ENCODE measurements at places on chromosomes 1 and 21.

DNA sequence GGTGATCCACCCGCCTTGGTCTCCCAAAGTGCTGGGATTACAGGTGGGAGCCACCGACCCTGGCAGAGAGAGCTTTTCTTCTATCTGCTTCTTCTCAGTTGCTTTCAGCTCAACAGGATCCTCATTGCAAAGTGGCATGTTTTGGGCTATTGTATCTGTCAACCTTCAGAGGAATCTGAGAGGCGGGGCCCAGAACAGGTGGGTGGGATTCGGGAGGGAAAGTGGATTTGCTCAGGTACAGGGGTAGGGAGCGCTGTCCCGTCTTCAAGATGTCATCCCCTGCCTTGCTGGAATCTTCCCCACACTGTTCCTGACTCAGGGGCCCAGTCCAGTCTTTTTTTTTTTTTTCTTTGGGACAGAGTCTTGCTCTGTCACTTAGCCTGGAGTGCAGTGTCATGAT is 26.9 kb upstream of the RCC2 start:
- no peak for DNase-seq

DNA sequence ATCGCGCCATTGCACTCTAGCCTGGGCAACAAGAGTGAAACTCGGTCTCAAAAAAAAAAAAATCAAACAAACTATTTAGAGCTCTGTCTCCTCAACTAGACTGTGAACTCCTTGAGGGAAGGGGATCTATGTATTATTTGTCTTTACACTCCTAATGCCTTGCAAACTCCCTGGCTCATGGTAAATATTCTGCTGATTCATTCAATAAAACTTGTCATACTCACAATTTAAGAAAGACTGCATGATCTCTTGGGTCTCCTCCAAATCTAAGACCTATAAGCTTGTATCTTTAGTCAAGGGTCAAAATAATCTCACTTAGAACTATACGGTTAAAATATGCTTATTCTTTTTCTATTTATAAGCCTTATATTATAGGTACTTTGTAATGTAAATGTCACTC is 90.3 kb upstream of the NR5A2 start:
- no peak for DNase-seq

- DNase-seq: no peak
These were observed 25.8 kb upstream of the LAPTM5 start for GRCh38 chr1:30783256-30783915.

GRCh38 chr21:41431788-41432548 is 5.9 kb downstream of the MX1 start:
- no peak for DNase-seq

DNA sequence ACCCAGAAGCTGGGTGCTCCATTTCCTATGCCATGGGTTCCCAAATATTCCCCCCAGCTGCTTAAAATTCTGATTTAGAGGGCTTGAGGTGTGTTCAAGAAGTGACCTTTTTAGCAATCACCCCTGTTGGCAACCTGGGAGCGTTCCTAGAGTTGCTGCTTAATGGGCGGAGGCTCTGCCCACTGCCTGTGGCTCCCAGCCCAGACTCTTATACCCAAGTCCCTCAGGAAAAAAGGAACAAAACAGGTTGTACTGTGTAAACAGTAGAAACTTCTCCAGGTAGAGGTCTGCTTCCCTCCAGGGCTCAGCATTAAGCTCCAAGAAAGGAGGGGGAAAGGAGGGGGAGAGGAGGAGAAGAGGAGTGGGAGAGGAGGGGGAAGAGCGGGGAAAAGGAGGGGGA is 14.6 kb upstream of the TENT5C start:
- no peak for DNase-seq

DNA sequence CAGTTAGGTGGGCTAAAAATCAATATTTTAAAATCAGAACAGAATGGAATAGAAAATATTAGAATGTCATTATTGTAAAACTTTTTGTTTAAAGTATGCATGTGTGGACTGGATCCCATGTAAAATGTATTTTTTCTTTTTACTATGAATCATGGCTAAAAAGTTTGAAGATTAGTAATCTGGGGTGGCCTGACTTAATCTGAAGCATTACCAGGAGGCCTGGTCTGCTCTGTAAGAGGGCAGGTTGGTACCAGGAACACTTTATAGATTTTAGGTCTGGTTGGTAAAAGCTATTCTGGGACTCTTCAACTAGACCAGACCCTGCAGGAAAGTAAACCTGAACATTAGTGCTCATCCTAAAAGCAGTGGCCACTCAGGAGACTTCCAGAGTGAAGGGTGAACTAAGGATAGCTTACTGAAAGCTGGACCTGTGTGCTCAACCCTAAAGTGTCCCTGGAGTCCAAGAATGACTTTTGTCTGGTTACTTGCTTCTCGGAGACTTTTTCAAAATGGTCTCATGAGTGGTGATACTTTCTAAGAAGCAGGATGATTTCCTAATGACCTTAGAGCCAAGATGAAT is 16.5 kb downstream of the RGL1 start:
- no peak for DNase-seq

DNA sequence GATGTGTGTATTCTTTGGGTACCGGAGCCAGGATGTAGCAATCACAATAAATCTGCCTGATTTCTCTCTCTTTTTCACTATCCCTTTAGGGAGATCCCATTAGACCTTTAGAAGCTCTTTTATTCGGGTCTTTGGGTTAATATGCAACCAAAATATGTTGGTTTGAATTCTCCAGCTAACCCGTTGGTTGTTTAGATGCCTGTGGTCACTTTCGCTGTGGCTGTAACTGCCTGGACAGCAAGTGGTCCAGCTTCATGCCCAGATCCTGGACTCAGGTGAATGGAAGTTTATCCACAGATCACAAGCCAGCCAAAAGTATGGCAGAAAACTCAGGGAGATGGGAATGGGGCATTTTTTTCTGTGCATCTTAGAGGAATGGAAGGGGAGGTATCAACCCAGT is 12.3 kb downstream of the KAZN start:
- no peak for DNase-seq

DNA sequence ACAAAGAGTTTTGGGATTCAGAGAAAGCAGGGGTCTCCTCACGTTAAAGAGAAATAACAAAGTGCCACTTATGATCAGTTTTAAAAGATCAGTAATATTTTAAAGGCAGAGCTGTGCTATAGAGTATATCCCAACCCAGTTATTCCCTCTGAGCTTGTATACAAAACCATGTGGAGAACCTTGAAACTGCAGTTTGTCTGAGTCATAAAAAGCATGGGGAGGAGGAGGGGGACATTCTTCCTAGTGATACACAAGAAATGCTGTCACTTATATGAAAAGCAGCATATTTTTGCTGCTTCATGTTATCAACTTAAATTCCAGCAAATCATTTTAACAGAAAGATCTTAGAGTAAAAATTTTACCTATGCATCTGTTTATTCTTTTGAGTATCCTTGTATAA is 244.5 kb downstream of the GPR52 start:
- no peak for DNase-seq

GRCh38 chr1:23424293-23425192 is at the start of gene TCEA3:
TSS of gene TCEA3 (minus strand) at chr1:23424748. CDS start at chr1:23424633, 115 bp downstream.
- no peak for DNase-seq

GRCh38 chr1:4754816-4755215 is 100.4 kb downstream of the AJAP1 start:
- no peak for DNase-seq

- DNase-seq: no peak
These were observed 1.2 kb downstream of the MYOM3 start for GRCh38 chr1:24110642-24111261.

GRCh38 chr1:59504276-59504675 is 207.4 kb downstream of the FGGY start:
- DNase-seq: no peak

- no peak for DNase-seq
These were observed 7.3 kb downstream of the KIF21B start for GRCh38 chr1:201016211-201016651.

- DNase-seq: no peak
These were observed 60.3 kb downstream of the TMEM53 start for GRCh38 chr1:44613941-44614340.

DNA sequence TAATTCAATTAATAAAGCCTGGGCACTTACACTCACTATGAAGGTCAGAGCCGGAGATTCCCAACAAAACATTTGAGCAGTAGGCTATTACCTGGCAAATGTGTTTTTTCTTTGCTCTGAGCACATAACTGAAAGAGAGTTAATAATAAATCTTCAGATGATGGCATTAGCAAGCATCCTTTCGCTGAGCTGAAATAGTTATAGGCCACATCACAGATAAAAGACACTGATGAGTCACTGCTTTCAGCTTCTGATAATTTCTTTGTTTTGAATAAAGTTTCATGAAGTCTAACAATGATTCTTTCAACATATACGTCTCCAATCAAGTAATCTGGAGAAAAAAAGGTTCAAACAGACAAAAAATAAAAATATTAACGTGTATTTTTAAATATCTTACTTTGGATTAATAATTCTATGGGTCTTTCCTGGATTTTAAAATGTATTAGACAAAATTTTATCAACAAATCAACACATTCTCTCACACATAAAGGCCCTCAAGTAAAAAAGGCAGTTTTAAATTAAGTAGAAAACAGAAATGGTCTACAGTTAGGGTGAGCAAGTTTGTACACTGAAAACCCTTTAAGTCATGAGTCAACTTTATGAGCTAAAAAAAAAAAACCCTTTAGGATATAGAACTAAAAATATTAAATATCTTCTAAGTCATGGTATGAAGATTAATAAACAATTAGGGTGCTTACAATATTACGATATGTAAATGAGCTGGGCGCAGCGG is 33.1 kb downstream of the LTN1 start:
- no peak for DNase-seq

- DNase-seq: no peak
These were observed 30.3 kb downstream of the TMCO4 start for GRCh38 chr1:19769211-19769932.

GRCh38 chr1:53134961-53135734 is 7.3 kb downstream of the SLC1A7 start:
- DNase-seq: no peak

- DNase-seq: no peak
These were observed 196.4 kb downstream of the CLEC20A start for GRCh38 chr1:178300352-178300699.

- DNase-seq: peak; percentile 44
These were observed at the start of gene IFI44L for GRCh38 chr1:78619803-78620579. TSS of gene IFI44L (plus strand) at chr1:78620448. CDS start at chr1:78627916, 7,468 bp downstream.

- DNase-seq: no peak
These were observed 47.1 kb upstream of the ETS2 start for GRCh38 chr21:38758501-38759214.

DNA sequence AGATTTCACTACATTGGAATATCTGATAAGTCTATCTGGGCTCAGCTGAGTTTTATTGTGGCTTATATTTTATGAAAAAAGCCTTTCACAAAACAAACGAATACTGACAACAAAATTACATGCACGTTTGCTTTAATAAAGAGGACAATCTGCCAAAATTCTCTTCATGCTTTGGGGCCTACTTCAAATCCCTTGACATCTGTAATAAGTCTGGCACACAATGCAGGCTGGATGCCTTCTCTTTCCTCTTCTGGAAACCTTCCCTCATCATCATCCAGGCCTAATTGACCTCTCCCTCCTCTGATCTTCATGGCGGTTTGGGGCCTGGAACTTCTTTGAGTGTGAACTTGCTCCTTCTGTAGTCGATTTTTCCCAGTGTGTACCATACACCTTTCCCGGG is 70.3 kb downstream of the MAP10 start:
- DNase-seq: no peak

- no peak for DNase-seq
These were observed 70.3 kb downstream of the KIF1B start for GRCh38 chr1:10280439-10281350.

DNA sequence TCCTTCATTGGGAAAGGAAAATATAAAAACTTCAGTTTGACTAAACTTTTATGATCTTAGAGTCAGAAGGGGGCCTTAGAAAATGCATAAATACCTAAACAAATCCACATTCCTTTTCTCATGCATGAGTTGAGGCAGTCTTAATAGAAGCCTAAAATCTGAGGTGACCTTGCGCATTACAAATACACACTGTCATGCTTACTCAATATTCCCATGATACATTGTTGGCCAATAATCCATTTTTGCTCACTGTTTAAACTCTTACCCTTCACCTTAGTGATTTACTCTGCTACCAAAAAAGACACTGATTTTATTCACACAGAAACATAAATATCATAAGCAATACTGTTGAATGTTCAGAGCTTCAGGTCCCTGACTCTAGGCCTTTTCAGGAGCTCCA is 19.1 kb upstream of the TMCO1 start:
- DNase-seq: no peak

DNA sequence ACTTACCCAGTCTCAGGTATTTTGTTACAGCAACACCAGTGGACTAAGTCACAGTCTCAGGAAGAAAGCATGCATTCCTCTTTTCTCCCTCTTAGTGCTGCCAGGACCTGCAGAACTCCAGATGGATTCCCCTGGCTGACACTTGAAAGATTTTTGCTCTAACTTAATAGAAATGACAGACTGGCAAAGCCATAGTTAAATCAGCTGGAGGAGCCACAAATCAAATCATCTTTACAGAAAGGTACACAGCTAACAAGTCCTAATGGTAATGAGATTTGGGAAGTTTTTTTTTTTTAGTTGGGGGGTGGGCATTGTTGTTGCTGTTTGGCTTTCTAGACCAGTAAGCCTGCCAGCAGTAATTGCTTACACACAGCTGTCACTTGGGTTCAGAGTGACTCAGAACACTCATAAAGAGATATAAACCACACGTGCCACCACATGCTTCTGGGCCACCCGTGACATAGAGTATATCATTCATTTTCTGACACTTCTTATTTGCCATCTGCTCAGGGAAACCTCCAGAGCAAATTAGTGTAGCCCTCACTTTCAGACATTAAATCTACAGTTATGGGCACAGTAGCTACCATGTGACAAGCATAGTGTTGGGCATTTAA is 72.4 kb downstream of the FH start:
- no peak for DNase-seq

DNA sequence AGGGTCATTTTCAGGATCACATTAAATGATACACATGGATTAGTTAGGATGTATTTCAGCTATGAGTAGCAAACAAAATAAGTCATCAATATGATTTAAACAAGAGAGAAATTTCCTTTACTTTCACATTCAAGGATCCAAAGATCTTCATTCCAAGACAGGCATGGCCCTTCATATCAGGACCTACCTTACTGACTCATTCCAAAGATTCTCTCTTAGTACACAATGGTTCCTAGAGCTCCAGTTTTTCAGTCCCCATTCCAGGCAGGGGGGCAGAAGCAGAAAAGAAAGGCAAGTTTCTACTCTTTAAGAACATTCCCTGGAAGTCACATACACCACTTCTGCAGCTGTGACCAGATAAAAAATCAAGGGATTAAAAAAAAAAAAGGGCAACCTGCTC is 23.7 kb downstream of the RGS2 start:
- no peak for DNase-seq

DNA sequence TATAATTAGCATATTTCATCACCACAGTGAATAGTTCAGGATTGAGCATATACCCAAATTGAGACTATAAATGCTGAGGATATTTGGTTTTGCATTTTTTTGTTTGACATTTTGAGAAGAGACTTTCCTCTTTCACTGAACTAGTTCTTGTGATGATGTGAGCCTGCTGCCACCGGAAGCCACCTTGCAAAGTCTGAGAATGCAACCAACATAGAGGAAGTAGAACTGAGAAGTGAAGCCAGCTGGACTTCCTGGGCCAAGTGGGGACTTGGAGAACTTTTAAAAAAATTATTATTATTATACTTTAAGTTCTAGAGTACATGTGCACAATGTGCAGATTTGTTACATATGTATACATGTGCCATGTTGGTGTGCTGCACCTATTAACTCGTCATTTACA is 102.3 kb downstream of the RPE65 start:
- no peak for DNase-seq

- DNase-seq: peak; percentile 68
These were observed 19.1 kb downstream of the RUNX3 start for GRCh38 chr1:24910751-24911650.

- no peak for DNase-seq
These were observed 29.1 kb downstream of the ANGEL2 start for GRCh38 chr1:212986551-212986950.

GRCh38 chr1:206699626-206700025 is 14.9 kb downstream of the MAPKAPK2 start:
- DNase-seq: no peak

Measured in effector memory CD4-positive, alpha-beta T cell (primary cell).